CD8-positive, alpha-beta T cell (primary cell): ENCODE measurements at places on chromosomes 12 and 14.

DNA sequence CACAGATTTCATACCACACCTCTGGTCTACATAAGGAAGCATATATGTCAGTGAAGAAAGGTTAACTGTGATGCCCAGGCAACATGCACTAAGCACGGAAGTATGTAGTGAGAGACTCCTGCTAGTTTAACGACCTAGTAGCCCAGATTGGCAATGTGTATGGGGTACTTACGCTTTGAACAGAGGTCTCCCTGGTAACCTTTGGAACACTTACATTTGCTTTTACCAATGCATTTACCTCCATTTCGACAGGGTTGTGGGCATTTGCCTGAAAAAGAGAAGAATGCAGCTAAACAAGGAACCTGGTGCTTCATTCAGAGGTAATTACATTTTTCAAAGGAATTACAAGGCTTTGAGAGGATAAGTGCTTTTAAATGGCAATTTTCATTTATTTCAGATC lies 65.2 kb downstream of the WIF1 start:
- no peak for DNase-seq

- DNase-seq = no peak
These were observed 203.8 kb downstream of the RBM19 start for GRCh38 chr12:113762155-113762881.

- DNase-seq = no peak
These were observed 80.4 kb upstream of the DIO3 start for GRCh38 chr14:101480747-101481530.

- DNase-seq = no peak
These were observed 573 bp downstream of the CKB start for GRCh38 chr14:103521951-103522563.

DNA sequence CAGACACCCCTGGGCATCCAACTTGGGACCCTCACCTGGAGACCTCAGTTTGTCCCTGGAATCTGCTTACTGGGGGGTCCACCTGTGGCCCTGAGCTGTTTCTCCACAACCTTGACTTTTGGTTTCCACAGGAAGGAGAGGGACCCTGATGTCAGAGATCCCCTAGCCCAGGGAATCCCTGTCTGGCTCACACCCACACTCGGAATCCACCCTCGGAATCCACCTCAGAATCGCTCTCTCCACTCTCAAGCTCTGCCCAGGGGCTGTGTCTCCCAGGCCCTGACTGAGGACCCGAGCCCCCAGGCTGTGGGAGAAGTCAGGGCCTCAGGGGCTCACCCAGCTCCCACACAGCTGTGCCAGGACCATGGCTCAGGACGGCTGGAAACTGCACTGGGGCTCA lies 17.4 kb downstream of the LTBP2 start:
- DNase-seq = no peak

DNA sequence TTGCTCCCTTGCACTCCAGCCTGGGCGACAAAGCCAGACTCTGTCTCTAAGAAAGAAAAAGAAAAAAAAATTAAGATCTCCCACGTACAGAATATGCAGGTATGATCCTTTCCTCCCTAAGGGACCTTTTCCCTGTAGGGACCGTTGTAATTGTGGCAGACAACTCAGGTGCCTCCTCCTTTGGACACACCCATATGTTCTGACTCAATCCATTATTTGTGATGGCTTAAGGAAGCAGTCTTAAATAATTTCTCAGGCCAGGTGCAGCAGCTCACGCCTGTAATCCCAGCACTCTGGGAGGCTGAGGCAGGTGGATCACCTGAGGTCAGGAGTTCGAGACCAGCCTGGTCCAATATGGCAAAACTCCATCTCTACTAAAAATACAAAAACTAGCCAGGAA lies 53.1 kb downstream of the TMCC3 start:
- DNase-seq = no peak
